ENCODE measurements at places on chromosomes 6 and 20. TPM values are rescaled to one million over a fixed set of nuclear protein-coding genes. Genes with fewer than 3 reads are reported as not detected.
A peak's percentile ranks its signal among the peaks of the same experiment; 100 is the strongest.

The RWDD2A gene
- total RNA-seq = 3.0 TPM

The RFX6 gene
- not detected for total RNA-seq

The DDX27 gene
- total RNA-seq = 59.1 TPM

The MUCL3 gene
- not detected for total RNA-seq

The HS3ST5 gene
- not detected for total RNA-seq

DNA sequence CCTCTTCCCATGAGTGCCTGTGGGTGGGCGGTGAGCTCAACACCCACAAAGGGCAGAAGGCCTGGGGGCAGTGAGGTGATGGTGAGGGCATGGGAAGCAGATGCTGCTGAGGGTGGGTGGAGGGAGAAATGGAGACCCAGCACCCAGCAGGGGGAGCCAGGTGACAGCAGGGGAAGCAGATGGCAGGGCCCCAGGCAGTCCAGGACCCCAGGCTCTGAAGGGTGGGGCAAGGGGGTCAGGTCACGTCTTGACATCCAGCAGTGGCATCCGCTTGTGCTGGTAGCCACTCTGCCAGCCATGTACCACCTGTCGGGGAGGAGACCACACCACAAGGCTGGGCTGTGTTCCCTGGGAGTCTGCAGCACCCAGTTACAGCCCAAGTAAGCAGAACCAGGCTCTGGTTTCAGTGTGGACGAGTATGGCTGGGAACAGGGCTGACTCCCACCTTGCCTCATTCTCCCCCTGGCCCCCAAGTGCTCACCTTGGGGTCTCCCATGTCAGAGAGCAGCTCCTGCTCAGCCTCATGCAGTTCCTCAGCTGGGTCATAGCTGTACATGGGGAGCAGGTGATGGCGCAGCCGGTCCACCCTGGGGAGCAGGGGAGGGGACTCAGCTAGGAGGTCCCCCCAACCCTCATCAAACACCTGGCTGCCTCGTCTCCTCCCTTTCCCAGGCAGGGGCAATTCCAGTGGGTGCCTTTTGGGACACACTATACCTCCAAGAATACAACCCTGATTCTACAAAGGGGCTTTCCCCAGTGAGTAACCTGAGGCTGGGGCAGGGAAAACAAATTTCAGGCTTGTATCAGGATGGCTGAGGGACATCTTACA is 2.0 kb downstream of the SMIM29 start:
- DNase-seq = peak; percentile 62

DNA sequence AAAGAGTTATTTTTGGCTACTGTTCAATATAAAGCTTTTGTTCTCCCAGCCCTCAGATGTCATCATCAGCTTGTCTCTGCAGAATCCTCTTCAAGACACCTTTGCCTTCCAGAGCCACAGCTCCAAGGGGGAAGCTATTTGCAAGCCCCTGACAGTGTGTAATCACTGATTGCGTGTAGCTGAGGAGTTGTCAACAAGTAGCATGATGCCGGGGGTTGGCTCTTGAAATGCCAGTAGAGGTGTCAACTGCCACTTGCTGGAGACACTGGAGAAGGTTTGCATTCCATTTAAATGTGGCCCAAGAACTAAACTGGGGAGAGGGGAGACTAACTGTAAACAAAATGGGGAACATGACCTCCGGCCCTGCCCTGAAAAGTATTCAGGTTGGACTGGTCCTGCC is 44.3 kb upstream of the PDYN start:
- no peak for DNase-seq

- DNase-seq = no peak
Measured at GRCh38 chr6:160477901-160478300, 129.7 kb downstream of the SLC22A3 start.

- DNase-seq = no peak
Measured at GRCh38 chr20:37781626-37782025, 87.8 kb downstream of the CTNNBL1 start.

- no peak for DNase-seq
Measured at GRCh38 chr6:41724586-41725501, 10.6 kb downstream of the TFEB start.

GRCh38 chr6:120894077-120894476 is 440.2 kb downstream of the TBC1D32 start:
- no peak for DNase-seq

- peak; percentile 47 for DNase-seq
Measured at GRCh38 chr6:138107752-138108592, 753 bp upstream of the PERP start.

DNA sequence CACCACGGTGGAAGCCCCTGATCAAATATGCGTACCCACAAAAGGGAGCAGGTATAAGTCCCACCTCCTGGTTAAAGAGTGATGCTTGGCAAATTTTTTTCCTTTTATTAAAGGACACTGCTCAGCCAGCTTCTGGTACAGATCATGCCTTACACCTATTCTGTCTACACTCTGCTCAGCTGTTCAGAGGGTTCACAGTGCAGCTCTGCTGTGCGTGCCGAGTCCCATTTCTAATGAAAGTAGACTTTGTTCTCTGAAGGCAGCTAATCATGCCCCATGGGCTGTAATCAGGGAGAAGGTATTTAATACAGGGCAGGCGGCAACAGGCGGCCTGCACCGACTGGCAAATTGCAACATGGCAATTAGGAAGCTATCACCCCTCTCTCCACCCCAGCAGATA is 16.3 kb downstream of the LRRC73 start:
- no peak for DNase-seq

GRCh38 chr20:59940956-59941294 is 736 bp downstream of the FAM217B start:
- no peak for DNase-seq

- peak; percentile 81 for DNase-seq
Measured at GRCh38 chr20:47359530-47360296, 3.2 kb upstream of the ZMYND8 start.

- DNase-seq = no peak
Measured at GRCh38 chr6:35062676-35063574, 78.2 kb downstream of the TCP11 start.
